ENCODE measurements at places on chromosomes 13 and 19.

DNA sequence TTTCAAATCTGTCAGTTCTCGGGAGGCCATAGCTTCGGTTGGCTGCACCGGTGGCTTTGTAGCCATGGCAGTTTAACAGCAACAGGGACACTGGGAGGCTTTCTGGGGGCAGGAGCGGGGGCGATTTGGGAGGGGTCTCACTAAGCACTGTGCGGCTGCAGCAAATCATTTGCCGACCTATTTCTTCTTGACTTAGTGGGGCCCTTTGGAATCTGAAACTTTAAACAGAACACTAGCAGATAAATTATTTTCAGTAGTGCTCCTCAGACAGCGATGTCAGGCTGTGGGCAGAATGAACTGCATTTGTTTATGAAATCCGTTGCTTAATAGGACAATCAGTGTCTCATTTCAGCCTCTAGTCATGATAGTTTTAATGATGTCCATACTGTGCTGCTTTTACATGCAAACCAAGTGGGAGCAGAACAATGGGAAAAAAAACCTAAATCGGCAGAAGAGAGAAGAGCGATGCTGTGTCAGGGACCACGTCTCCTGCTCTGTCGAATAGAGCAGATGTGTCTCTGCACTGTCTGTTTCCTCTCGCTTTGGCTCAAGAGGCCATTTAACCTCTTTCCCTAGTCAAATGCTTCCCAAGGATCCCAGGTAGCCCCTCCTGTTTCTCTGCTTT, 211.9 kb downstream of the OLFM4 start:
- no peak for DNase-seq

- DNase-seq, result no peak
These were observed 763 bp downstream of the ZNF180 start for GRCh38 chr19:44499559-44499958.

DNA sequence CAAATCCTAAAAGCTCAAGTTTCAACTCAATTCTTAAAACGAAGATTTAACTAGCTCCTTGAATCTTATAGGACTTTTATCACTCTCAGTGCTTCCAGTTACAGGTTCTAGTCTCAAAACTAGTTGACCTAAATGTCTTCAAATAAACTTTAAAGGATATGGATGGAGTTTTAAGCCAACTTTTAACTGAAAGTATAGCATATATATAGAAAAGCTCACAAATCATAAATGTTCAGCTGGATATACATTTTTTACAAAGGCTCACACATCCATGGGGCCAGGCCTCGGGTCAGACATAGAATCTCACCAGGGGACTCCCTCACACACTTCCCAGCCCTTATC, 47.1 kb upstream of the ARHGEF7 start:
- DNase-seq, result no peak

- peak; percentile 75 for DNase-seq
These were observed 407 bp downstream of the RAB3A start for GRCh38 chr19:18203408-18203862.

- no peak for DNase-seq
These were observed 113.8 kb downstream of the TBC1D4 start for GRCh38 chr13:75368167-75368566.

GRCh38 chr19:13408889-13409518, 97.3 kb downstream of the CACNA1A start:
- no peak for DNase-seq

DNA sequence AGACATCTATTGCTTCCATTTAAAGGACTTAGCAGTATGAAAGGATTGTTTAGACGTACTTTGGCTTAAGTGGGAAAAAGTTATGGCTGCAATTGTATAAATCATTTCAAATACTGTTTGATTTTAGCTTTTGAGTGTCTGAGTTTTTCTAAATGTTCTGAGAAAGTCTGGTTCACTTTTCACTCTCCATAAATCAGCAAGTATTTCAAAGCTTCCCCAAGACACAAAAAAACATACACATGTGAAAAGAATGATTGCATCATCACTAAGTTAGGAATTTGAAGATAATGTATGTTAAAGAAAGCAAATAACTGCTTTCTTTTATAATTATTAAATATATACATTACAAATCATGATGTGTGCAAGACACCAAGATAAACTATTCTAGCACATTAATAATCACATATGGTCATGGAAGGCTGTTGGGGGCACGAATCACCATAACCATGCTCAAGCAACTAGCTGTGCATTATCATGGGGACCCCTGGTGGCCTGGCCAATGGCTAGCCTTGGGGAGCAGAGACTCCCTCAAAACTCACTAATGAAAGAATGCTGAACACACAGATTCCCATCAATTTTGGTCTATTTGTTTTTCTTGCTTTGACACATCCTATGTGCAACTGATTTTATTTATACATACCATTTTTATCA, 111.1 kb downstream of the MIPEP start:
- no peak for DNase-seq

GRCh38 chr13:71774863-71775262, 92.1 kb downstream of the DACH1 start:
- DNase-seq, result no peak

- DNase-seq, result no peak
These were observed at the start of gene TMEM86B for GRCh38 chr19:55228403-55229031. Gene TMEM86B, minus strand, starts transcription at chr19:55228763. Its CDS starts 22 bp downstream, at chr19:55228741.

- no peak for DNase-seq
These were observed 101.1 kb upstream of the FRY start for GRCh38 chr13:31930490-31930889.

- DNase-seq, result no peak
These were observed 172.2 kb downstream of the ABCC4 start for GRCh38 chr13:95129004-95129403.

GRCh38 chr13:110319397-110319773, 12.3 kb downstream of the COL4A2 start:
- no peak for DNase-seq

DNA sequence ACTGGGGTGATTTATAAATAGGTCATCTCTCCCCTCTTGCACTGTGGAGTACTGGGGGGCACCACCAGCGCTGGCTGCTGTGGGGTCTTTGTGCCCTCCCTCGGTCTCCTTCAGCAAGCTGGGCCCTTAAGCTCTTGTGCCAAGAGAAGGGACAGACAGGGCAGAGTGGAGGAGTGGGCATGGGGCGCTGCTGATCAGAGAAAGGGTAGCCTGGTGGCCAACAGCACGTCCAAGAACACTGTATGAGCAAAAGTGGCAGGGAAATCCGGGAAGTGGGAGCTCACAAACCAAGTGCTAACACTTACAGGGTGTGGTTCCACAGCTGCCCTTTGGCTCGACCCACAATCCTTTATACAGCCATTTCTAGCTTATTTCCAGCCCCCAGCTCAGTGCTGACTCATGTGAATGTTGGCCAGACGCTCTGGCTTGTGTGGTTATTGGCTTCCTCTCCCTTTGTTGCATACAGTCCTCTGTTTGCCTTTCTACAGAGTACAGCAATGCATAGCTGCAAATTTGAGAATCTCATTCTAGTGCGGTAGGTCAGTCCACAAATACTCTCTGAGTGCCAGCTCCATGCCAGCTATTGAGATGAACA, 298.8 kb downstream of the SHISA2 start:
- DNase-seq, result peak; percentile 68

GRCh38 chr13:107035778-107036177, 467.8 kb upstream of the ARGLU1 start:
- DNase-seq, result no peak

- peak; percentile 4 for DNase-seq
These were observed 63.5 kb upstream of the CSNK1A1L start for GRCh38 chr13:37168926-37169325.

GRCh38 chr19:13665125-13665905, 99.0 kb upstream of the MRI1 start:
- no peak for DNase-seq

- DNase-seq, result no peak
These were observed 420.5 kb upstream of the KLF12 start for GRCh38 chr13:74554569-74555275.

DNA sequence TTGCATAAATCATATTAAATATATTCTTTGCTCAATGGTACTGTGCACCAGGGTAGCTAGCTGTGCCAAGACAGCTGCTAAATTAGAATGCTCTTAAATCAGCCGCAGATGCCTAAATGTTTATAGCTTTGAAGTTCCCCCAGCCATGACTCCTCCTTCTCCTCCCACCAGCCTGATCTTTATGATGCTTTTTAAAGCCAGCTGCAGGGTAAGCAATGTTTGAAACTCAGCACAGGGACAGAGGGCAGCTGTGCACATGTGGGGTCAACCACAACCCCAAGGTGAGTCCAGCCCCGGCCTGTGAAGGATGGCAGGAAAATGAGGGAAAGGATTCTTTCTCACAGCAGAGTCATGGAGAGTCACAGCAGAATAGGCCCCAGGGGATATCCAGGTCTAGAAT, 635.7 kb downstream of the UQCRFS1 start:
- DNase-seq, result no peak

DNA sequence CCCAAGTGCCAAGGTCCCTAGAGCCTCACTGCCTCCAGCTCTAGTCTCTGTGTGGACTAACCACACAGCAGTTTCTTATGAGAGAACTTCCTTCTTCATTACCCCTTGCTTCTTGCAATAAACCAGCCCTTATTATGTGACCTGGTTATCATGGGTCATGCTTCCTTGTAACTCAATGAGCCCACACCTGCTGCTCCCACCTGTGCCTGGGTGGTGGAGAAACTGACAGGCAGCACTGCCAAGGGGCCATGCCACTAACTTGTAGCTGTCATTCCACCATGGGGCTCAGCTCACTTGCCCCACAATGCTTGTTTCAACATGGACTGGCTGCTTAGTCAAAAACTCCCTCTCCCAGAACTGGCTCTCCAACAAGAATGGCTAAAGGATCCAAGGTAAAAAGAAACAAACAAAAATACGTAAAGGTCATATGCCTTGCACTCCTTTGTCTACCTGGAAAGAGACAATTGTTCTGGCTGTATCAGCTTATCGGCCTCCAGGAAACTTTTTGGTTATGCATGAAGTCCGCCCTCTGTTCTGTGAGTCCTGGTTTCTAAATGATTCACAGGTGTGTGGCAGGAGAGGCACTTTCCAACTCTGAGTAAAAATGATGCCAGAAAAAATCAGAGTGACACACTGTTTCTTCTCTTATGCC, 446.4 kb downstream of the COG6 start:
- no peak for DNase-seq

GRCh38 chr13:49082653-49083536, 107.2 kb downstream of the FNDC3A start:
- DNase-seq, result no peak

GRCh38 chr13:50322006-50322405, 306.8 kb downstream of the KCNRG start:
- peak; percentile 38 for DNase-seq

DNA sequence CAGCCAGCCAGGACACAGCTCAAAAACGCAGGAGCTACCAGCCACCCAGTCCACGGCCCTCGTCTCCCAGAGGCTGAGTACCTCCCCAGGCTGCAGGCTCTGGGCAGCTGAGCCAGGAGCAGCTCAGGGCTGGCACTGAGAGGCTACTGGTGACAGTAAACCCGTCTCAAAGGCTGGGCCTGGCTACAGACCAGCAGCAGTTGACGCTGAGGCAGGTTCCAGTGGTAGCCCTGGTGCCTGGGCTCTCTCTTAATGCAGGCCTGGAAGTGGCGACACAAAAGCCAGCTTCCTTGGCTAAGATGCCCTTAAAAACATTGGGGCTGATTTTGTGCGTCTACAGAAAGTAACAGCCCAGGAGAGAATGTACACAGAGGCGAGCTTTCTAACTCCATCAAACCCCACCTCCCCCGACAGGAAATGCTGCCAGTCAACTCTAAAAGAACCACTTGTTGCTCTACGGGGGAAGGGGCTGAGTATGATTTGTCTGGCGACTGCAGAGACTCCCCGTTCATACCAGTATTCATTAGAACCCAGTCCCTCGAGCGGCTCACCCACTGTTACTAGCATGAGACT, 126.3 kb downstream of the STK24 start:
- DNase-seq, result no peak

DNA sequence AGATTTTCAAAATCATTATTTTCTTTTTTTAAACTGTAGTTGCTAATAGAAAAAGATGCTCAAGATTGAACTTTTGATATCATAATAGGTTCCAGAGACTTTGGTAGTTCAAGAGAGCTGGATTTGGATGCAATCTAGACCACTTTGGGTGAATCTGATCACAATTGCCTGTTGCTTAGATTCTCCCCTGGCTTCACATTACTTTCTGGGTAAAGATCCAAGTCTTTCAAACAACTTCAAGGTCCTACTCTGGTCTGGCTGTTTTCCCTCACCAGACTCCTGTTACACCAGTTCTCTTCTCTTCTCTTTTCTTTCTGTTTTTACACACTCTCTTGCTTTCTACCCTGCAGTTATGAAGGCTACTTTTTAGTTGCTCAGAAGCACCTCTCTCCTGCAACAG, 7.4 kb upstream of the SPRY2 start:
- DNase-seq, result no peak

DNA sequence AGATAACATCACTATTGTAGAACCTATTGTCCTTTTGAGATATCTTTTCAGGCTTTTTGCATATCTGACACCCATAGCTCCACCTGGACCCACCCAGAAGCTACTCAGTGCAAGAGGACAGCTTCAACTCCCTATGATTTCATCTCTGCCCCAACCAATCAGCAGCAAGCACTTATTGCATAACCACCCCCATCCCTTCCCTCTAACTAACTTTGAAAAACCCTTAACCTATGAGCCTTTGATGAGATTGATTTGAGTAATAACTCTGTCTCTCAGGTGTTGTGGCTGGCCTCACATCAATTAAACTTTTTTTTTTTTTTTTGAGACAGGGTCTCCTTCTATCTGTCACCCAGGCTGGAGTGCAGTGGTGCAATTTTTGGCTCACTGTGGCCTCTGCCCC, 13.4 kb upstream of the MTRF1 start:
- no peak for DNase-seq

GRCh38 chr13:21641629-21642028, 29.2 kb upstream of the FGF9 start:
- no peak for DNase-seq

- no peak for DNase-seq
These were observed 30.7 kb upstream of the WASF3 start for GRCh38 chr13:26526702-26527216.

GRCh38 chr19:16089010-16089846, 12.9 kb downstream of the TPM4 start:
- DNase-seq, result no peak

DNA sequence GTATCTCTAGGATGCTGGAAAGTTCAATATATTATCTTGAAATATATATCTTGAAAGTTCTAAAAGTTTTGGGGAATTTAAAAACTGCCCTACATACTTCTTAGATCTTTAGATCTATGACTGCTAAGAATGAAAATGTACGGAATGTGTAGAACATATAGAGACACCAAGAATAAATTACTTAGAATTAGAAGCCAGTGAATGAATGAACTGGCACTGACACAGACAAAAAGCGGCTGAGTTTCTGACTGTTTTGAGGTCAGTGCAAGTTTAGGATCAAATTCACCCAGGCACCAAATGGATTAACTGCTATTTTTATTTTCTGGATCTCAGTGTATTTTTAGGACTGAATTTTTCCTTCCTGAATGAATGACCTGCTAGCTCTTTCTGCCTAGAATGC, 411.2 kb downstream of the KCTD12 start:
- no peak for DNase-seq

- no peak for DNase-seq
These were observed 786.6 kb upstream of the SLITRK6 start for GRCh38 chr13:86585835-86586234.

DNA sequence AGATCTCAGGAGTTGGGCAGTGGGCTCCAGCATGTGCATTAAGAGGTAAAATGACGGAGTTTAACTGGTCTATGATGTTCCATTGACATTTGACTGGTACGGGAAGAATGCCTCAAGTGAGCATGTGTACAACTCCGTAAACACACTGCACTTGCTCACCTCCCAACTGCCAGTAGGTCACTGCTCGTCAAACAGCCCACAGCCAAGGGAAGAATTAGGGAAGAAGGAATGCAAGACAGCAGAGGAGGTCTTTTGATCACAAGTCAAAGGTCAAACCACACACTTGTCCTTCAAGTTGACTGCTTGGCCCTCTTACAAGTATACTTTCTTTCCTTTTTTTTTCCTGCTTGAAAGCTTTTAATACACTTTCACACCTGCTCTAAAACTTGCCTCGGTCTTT, 236.7 kb downstream of the B3GLCT start:
- no peak for DNase-seq

All from HL-60 (cell line).